ENCODE measurements at places on chromosomes 7 and 10.

DNA sequence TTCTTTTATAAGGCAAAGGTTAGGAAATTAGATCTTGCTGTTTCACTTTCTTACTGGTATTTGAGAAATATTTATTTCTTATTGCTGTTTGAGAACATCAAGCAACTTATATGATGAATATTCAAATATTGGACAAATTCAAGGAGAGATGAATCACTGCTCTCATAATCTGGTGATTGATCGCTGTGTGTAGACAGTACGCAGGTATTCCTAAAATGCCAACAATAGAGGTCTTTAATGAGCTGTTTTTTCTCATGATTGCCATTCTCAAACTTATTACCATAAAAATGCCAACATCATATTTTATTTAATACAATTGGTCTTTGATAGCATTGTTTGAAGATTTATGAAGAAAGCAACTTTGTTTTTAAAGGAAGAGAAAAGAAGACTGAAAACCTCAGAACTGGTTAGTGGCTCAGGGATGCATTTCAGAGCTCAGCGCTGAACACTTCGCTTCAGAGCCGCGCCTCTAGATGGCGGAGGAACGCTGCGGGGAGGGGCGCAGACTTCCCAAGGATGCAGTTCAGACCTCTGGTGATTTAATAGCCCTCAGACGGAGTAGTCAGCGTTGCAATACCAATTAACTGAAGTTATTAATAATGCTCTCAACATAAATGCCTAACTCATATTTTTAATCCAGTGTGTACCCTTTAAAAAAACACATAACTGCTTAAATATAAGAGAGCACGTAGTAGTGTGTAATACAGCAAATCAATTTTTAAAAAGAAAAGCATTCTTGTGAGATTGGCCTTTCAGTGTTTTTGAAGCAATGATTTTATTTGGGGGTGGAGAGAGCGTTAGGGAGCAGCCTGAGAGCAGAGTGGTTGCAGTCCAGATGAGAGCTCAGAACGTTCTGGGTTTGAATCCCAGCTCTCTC, 38.5 kb upstream of the STEAP4 start:
- DNase-seq: peak; percentile 15

DNA sequence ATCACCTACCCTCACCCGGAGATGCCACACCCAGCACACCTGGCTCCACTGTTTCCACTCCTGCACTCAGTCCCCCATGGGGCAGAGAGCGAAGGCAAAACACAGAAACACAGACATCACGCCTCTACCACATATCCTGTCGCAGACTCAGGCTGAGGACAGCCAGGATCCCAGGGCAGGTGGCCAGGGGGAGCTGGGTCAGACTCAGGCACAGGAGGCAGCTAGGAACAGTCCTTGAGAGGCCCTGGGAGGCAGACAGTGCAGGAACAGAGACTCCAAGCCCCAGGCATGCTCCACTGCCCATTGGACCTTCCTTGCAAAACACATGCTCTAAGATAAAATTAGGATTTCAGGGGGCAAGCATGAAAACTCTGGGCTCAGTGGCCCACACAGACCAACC, 154.4 kb upstream of the C7orf33 start:
- no peak for DNase-seq

DNA sequence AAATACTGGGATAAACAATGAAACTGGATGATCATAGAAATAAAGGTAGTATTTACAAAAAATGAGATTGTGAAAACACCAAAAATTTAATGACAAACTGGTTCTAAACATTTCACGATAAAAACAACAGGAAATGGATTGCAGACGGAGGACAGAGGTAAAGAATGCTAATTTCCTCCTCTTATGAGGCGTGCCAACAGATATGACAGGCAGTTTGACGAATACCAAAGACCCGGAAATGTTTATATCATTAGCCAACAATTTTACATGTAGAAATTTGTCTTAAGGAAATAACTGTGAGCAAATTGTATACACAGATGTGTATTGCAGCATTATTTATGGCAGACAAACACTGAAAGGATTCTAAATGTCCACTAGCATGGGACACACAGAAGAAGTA, 162.0 kb upstream of the MGMT start:
- no peak for DNase-seq

- DNase-seq: peak; percentile 5
These were observed 588.0 kb downstream of the CALN1 start for GRCh38 chr7:71824006-71824760.

- no peak for DNase-seq
These were observed 100.3 kb upstream of the CPXM2 start for GRCh38 chr10:123991611-123992570.

DNA sequence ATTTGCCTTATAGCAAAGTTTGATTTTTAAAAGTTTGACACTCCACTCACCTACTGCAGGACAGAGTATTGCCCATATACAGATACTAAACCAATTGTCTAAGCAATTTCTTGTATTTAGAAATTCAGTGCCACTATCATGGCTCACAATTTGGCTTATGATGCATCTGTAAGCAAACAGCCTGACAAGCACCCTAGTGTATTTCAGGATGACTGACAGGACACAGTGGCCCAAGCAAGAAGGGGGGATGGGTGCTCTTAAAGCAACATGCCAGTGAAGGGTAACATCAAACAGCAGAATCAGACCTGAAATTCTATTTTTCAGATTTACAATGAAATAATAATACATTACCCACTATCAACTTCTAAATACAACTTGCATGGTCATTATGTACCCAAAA, 30.5 kb downstream of the CTNNA3 start:
- no peak for DNase-seq

- no peak for DNase-seq
These were observed 10.4 kb downstream of the ELN start for GRCh38 chr7:74038194-74038961.

DNA sequence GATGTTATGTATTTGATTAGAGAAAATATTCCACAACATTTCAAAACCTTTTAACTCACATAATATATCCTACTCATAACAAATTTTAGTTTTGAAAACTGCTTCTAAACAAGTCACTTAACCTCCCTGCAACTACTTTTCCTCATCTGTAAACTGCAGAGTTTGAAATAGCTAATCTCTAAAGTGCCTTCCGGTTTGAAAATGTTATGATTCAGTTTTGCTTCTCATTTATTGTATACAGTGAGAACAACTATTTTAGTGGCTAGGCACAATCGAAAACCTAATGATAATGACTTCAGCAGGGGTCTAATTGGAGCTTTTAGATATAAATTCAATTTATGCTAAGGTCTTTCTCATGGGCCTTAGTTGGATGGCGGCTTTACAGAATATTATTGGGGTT, 30.7 kb upstream of the TEX47 start:
- DNase-seq: no peak

- DNase-seq: no peak
These were observed 54.7 kb upstream of the AMPH start for GRCh38 chr7:38685851-38686250.

- DNase-seq: no peak
These were observed 56.7 kb downstream of the SCD start for GRCh38 chr10:100403734-100404133.

DNA sequence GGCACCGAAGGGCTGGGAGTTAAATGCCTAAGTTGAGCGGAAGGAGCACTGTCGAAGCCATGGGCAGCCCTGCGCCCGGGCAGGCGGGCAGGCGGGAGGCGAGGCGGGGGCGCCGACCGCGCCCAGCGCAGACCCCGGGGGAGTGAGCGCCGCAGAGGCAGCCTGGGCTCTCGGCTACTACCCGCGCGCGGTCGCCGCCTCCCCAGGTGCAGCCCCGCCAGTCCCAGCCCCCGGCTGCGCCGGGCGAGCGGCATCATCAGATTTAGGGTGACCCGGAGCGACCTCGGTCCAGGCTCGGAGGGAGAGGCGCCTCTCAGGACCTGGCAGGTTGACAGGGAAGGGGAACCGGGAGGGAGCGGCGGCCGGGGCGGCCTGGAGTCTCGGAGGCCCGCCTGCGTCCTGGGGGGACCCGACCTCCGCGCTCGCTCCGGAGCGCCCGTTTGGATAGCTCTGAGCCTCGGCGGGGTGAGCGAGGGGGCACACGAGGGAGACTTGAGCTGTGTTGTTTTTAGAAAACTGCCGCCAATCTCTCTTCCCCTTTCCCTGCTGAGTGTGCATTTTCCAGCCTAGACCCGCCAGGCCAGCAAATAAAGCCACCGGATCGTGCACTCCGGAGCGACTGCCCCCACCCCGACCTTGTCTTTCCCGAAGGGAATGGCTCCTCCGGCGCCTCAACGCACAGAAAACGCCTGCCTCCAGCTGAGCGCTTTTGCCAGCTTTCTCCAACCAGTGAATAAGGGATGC, 2.3 kb upstream of the NRP1 start:
- DNase-seq: no peak

DNA sequence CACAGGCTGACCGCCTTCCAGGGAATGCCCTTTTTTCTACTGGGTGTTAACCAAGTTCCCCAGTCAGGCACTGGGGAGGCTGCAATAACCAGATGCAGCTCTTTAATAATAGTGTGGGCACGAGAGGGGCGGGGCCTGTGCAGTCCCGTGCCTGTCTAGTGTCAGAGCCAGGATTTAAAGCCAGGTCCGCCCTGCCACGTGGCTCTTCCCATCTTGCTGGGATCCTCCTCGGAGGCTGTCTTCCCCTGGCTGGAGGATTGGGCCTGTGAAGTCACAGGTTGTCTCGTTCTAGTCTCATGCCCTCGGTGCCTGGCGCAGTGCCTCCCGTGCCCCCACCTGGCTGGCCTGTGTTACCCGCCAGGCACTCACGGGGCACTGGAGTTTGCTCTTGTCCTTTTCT, 25.2 kb downstream of the TMEM120A start:
- no peak for DNase-seq

DNA sequence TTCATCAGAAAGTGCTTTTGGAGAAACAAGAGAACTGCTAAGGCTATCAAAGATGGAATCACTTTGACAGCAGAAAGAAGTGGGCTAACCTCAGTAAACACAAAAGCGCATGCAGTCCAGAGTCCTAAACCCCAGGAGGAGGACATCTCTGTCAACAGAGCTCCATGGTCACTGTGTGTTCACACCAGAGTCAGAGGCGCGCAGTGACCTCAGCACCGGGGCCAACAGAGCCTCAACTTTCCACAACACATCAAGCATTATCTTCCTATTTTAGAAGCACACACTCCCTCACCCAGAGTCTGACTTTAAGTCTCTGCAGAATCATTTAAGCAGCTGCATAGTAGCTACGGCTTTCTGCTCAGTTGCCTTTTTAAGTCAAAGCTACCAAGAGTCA, 195.3 kb downstream of the DIP2C start:
- no peak for DNase-seq

GRCh38 chr7:41835976-41836530, 133.2 kb upstream of the INHBA start:
- DNase-seq: no peak

- DNase-seq: no peak
These were observed 53.1 kb downstream of the CUX1 start for GRCh38 chr7:101870361-101871062.

DNA sequence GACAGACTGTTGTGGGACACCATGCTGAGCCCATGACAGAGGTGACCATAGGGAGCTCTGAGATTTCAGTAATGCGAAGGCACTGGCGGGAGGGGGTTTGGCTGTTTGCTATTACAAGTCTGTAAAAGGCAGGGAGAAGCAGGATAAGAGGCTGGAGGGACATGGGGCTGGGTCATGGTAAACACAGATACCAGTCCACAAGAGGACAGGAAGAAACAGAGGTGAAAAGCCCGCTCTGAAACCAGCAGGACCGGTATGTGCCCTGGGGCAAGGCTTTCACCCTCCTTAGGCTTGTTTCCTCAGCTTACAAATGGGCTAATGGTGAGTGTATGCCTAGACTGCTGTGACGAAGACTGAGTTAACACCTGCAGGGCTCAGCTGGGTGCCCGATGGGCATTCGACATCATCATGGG, 34.1 kb downstream of the ANXA11 start:
- DNase-seq: no peak

- no peak for DNase-seq
These were observed 272.6 kb upstream of the NPSR1 start for GRCh38 chr7:34385384-34385783.

GRCh38 chr7:126805351-126805750, 447.4 kb downstream of the GRM8 start:
- no peak for DNase-seq

DNA sequence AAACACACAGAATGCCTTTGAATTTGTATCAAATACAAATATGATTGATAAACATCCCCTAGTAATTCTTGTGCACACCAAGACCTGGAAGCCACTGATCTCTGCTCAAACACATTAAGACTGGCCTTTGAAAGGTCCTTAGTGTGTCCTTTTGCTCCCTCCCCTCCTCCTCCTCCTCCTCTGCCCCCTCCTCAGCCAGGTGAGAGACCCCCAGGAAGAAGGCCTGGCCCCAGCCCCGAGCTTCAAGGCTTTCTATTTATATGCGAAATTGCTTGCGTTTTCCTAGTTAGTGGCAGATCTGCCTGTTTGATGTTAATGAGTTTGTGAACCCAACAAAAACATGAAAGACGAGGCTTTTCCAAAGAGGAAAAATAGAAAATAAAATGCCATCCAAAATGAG, 63.6 kb upstream of the TCF7L2 start:
- no peak for DNase-seq

GRCh38 chr10:14616465-14616864, 158.2 kb downstream of the FAM107B start:
- DNase-seq: no peak

- DNase-seq: no peak
These were observed 132.7 kb upstream of the MDFIC start for GRCh38 chr7:114789161-114789560.

DNA sequence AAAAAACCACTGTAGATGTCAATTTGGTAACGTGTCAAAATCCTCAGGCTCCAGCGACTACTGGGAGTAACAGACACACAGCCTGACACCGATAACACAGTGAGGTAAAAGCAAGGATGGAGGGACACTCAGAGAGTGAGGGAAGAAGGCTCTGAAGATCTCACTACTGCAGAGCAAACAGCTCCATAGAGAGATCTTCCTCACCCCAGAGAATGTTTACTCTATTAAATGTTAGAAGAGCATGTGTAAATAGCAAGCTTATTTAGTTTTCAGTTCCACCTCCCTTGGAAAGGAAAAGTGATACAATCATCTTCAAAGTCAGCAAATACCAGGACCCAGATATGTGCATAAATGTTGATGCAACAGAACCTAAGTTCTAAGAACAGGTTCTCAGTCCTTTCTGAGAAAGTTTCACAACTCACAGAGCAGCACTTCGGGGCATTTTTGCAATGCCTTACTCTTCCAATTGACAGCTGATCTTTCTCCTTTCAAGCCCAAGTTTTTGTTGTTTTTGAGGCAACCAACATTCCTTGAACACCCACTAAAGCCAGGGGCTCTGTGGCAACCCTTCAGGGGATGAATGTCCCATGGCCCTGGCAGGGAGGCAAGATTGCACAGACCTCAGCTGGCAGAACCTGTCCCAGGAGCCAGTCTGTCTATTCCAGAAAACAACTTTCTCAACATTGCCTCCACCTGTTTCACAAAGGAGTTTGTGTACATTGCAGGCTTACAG, 177.4 kb downstream of the SFMBT2 start:
- DNase-seq: no peak

DNA sequence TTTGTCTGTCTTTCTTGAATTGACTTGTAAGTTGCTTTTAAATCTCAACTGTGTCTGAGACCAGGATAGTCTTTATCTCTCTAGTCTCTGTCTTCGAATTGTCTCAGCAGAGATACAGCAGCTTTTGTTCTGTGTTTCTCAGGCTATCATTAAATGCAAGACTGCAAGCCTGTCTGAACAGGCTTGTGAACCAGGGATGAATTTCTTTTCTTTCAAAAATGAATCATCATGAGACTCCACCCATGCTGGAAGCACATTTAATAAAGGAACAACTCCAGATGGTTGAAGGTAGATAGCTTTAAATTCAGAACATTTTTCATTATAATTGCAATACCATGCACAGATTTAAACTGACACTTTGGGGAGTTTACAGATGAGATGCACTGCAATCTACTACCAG, 155.9 kb downstream of the SEC23IP start:
- DNase-seq: no peak

- no peak for DNase-seq
These were observed 379.5 kb downstream of the GLRX3 start for GRCh38 chr10:130515670-130516069.
